ENCODE measurements at places on chromosomes 4 and X.
A peak's percentile ranks its signal among the peaks of the same experiment; 100 is the strongest.

DNA sequence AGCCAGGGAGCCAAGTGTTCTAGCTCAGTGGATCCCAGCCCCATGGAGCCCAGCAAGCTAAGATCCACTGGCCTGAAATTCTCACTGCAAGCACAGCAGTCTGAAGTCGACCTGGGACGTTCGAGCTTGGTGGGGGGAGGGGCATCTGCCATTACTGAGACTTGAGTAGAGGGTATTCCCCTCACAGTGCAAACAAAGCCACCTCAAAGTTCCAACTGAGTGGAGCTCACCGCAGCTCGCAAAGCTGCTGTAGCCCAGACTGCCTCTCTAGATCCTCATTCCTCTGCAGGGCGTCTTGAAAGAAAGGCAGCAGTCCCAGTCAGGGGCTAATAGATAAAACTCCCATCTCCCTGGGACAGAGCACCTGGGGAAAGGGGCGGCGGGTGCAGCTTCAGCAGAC is 226.3 kb downstream of the ZIC3 start:
- DNase-seq = no peak

GRCh38 chrX:38847903-38848230 is 46.6 kb downstream of the MID1IP1 start:
- no peak for DNase-seq

DNA sequence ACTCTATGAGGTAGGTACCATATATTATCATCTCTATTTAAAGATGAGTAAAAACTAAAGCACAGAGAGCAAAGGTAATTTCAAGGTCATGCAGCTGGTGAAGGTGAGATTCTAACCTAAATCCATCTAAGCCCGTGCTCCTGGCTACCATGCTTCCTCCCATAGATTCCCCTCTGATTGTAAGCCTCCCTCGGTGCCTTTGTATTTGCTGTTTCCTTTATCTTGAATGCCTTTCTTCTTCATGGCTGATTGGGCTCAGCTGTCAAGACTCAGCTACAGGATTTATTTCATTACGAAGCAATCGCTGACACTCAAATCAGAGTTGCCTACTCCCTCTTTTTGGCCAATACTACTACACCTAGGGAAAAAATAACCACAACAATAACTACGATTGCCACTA is 217.1 kb downstream of the ARAP2 start:
- no peak for DNase-seq

DNA sequence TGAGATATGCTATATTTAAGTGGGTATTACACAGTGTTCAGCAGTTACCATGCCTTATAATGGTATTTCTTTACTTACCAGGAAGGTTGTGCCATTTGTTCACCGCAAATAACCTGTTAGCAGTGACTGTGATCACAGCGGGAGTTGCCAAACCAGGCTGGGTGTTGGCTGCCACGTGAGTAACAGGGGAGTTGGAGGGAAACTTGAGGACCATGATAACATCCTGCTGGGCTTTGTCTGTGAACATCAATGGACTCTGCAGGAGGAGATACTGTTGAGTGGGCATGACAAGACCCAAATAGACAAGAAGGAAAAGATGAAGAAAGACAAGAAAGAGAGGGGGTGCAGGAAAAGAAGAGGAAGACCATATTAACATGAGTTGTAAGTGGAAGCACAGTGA is 242.9 kb downstream of the DCLK2 start:
- DNase-seq = no peak

DNA sequence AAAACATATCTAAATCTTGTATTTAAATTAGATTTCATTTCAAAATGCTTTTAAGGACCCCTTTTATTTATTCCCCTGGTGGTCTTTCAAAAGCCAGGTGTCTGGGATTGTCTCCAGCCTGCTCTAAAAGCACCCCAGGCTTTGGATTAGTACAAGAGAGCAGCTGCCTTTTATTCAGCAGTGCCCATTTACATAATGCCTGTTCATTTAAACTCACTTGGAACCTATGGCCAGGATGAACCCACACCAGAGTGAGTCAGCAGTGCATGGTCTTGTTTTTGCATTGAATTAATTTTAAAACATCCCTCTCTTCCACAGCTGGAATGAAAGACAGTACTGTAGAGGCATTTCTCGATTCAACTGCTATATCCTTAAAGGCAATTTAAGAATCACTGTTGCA is 64.1 kb upstream of the TENM3 start:
- peak; percentile 74 for DNase-seq

DNA sequence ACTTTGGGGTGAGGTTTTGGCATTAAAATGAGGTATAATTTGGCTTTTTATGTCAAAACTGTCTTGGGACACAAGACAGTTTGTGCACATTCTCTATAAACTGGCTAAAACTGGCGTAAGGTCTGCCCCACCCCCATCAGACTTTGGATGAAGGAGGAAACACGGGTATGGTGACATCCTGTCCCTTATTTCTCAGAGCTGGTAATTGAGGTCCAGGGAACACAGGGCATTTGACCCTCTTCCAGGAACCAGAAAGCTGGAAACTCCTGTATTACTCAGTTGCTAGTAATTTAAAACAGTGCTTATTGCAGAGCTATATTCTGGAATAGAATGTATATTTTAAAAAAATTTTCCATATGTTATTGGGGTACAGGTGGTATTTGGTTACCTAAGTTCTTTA is 78.8 kb downstream of the SLC16A2 start:
- no peak for DNase-seq

DNA sequence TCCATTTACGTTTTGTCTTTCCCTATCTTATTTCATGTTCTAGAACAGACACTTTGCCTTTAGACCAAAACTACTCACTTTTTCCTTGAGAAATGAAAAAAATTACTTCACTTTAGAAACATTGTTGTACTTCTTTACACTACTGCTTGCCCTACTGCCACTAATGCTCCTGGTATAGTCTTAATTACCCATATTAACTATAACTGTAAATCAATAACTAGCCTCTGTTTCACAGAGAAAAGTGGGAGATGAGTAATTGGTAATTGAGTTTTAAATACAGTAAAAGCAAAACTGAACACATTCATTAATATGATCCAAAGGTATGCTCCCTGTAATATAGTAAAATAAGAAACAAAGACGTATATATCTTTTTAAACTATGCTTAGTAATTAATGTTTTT is 111.1 kb upstream of the JADE1 start:
- DNase-seq = no peak

- peak; percentile 0 for DNase-seq
These were observed 22.7 kb upstream of the TMPRSS11F start for GRCh38 chr4:68152411-68152810.

- DNase-seq = no peak
These were observed 236.9 kb upstream of the EMCN start for GRCh38 chr4:100754751-100755150.

DNA sequence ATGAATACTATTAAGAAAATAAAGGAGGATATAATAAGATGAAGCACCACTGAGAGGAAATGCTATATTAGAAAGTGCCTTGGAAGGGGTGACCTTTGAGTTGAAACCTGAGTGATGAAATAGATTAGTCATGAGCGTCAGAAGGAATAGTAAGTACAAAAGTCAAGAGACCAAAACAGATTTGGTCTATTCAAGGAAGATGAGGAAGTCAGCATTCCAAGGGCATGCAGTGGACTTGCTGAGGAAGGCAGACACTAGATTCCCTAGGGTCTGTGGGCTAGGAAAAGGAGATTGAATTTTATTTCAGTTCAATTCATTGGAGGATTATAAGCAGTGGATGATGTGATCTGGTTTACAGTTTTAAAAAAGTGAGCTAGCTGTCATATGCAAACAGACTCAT is 73.0 kb upstream of the WDFY3 start:
- DNase-seq = peak; percentile 89

DNA sequence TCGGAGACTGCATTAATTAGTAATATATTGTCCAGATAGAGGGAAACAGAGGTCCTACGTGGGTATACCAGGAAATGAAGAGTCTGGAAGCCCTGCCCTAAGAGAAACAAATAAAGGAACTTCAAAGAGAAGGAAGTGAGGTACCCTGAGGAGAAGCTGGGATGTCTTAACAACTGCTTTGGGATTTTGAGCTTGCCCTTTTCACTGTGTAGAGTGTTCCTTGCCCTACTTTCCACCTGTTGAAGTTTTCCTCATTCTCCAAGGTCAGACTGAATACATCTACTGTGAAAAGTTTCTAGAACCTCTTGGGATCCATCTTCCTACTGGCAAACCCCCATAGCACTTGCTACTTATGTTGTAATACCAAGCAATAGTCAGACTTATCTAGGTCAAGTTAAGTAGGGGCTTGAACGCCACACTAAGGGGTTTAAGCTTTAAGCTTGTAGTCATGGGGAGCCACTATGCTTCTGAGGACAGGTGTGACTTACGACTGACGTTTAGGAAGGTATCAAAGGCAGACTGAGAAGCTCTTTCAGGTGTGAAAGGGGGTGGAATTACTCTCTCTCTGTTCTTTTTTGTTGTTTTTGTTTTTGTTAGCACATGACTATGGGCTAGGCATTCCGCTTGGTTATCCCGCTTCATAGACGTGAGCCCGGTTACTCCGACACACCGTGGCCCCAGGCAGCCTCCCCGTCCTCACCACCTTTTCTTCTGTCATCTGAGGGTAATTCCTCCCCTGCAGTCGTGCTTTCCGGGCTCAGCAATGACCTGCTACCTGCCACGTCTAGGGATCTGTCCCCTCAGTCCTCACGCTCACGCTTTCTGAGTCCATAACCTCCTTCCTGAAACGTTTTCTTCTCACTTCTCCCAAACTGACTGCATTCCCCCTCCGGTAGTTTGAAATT is 959 bp upstream of the REST start:
- DNase-seq = no peak

DNA sequence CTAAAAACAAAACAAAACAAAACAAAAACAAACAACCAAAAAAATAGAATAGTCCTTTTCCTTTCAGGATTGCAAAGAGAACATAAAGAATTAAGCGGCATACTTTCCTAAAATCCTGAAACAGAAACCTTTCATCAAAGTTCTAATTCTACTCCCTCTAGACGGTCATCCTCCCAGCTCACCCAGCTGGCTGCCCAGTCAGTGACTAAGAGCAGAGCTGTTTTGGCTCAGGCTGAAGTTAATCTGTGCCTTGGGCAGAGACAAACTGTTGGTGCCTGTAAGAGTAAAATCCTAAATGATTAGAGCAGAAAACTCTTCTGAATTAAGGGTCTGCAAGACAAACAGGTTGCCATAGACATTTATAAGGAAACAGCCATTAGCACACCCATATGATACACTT is 17.6 kb upstream of the WAS start:
- no peak for DNase-seq

DNA sequence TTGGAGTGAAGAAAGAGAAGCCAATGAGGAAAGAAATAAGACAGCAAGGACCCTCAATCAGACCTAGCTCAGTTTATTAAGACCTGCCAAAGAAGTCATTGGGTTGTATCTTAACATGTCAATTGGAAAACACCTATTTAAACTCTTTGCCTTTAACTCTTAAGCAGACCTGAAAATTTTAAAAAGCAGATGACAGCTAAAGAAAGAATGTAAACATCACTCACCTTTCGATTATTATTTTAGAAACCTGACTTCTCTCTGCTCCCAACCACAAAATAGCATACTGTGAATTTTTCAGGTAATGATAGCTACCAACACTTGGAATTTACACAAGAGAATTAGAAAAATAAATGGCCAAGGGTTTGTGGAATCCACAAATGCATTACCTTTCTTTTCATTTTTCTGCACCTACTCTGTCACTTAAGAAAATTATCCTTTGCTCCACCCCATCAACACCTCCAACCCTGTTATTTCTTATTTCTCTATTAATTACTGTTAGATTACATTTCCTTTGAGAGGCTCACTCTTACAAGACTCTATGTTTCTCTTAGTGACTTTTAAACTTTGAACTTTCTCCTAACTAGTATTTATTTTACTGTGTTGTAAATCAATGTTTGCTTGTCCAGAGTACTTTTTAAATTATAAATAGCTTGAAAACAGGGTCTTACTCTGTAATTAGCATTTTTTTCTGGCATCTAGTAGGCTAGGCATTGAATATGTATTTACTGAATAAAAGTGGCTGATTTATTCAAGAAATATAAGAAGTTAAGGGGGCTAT is 765 bp upstream of the SULT1E1 start:
- DNase-seq = no peak

DNA sequence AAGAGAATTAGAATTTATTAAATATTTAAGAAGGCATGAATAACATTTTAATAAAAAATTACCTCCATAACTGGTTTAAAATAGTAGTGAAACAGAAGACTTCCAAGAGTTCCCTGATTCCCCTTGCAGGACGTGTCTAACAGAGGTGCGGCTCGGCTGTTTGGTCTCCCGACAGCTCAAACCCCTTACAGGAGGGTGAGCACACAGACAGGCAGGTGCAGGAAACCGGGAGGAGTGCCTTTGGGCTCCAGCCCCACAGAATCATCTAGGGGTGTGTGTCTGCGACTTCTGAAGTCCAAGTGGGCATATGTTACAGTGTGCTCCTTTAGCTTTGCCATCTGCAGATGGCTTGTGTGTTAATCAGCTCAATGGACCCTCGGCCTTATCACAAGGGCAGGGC is 88.1 kb upstream of the CCSER1 start:
- no peak for DNase-seq

GRCh38 chr4:5750946-5751665 is 40.1 kb downstream of the EVC start:
- peak; percentile 38 for DNase-seq

GRCh38 chrX:104430072-104430741 is 135.8 kb upstream of the IL1RAPL2 start:
- no peak for DNase-seq

GRCh38 chrX:31934015-31934414 is 862.2 kb upstream of the FTHL17 start:
- no peak for DNase-seq

GRCh38 chr4:40547789-40548132 is 81.9 kb downstream of the RBM47 start:
- no peak for DNase-seq

DNA sequence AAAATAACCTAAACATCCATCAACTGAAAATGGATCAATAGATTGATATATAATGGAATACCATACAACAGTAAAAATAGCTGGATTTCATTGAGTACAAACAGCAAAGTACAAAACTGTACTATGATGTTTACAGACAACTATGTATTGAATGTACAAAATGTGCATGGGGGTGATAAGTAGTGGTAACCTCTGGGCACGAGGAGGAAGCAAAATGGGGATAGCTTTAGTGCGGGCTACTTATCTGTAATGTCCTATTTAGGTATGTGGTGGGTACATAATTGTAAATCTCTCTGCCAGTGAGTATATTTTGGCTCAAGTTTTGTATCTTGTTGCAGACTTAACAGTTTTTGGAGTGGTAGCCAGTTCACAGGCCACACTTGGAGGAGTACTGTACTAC is 123.6 kb downstream of the STAG2 start:
- no peak for DNase-seq

- DNase-seq = no peak
These were observed 9.3 kb upstream of the CNGA2 start for GRCh38 chrX:151725338-151725614.

GRCh38 chrX:120308959-120309872 is 2.0 kb downstream of the TMEM255A start:
- DNase-seq = peak; percentile 62
